ENCODE measurements at places on chromosomes 12 and 14. TPM values are rescaled to one million over a fixed set of nuclear protein-coding genes. Genes with fewer than 3 reads are reported as not detected.

Gene APOLD1
- 5.1 TPM for total RNA-seq

Gene ERP27
- 14.9 TPM for total RNA-seq

Gene HSPB8
- not detected for total RNA-seq

GRCh38 chr12:124901003-124901402 lies 13.4 kb downstream of the UBC start:
- peaks cover 22% of the 10 kb centered on the region for H3K4me1 ChIP-seq
- H3K4me3 ChIP-seq: no peak overlapping the region
- DNase-seq: no peak

GRCh38 chr12:68614105-68614679 lies 3.5 kb downstream of the RAP1B start:
- no peaks in the 10 kb centered on the region for H3K27me3 ChIP-seq
- peak overlapping the region; percentile 97 for H3K4me3 ChIP-seq
- H3K4me1 ChIP-seq: peaks cover 39% of the 10 kb centered on the region
- peak overlapping the region; percentile 97 for H3K27ac ChIP-seq
- DNase-seq: no peak

GRCh38 chr14:102507857-102508312 lies 1.7 kb downstream of the ANKRD9 start:
- H3K4me3 ChIP-seq: peak overlapping the region; percentile 19
- no peaks in the 10 kb centered on the region for H3K36me3 ChIP-seq
- no peaks in the 10 kb centered on the region for H3K27me3 ChIP-seq
- peaks cover 9% of the 10 kb centered on the region for H3K4me1 ChIP-seq

DNA sequence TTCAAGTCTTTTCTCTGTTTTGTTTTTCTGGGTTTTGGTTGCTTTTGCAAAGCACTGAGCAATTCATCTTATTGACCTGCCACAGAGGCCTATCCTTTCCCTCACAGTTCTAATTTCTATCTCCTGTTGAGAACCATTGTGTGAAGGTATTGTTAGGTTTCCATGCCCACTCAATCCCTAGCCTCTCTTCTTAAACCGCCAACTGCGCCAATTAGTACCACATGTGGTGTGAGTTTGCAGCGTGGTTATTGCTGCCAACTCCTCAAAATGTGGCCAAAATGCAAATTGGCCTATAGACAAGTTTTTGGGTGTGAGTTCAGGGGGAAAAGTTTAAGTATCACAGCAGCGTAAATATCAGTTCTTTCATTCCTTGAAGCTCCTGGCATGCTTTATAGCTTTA lies 232.6 kb downstream of the FLRT2 start:
- DNase-seq: no peak
- no peak overlapping the region for H3K27ac ChIP-seq
- H3K4me1 ChIP-seq: no peaks in the 10 kb centered on the region
- no peaks in the 10 kb centered on the region for H3K36me3 ChIP-seq
- no peak overlapping the region for H3K4me3 ChIP-seq
